HS-5 (cell line): ENCODE measurements at places on chromosomes 2 and 18.

DNA sequence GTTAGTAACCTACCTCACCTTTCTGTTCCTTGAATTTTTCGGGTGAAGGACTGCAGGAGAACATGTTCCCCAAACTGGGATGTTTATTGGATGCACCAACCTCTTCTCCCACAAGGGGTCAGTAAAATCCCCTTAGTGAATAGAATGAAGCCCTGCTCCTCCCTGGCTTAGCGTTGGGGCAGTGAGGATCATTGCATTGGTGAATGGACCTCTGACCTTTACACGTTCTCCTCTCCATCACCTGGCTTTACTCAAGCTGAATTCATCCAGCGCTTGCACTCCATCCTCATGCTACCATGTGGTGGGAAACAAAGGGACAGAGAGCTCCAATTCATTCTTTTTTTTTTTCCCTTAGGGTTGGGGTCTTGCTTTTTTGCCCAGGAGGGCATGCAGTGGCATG, 157.2 kb downstream of the MIB1 start:
- peak; percentile 4 for DNase-seq

DNA sequence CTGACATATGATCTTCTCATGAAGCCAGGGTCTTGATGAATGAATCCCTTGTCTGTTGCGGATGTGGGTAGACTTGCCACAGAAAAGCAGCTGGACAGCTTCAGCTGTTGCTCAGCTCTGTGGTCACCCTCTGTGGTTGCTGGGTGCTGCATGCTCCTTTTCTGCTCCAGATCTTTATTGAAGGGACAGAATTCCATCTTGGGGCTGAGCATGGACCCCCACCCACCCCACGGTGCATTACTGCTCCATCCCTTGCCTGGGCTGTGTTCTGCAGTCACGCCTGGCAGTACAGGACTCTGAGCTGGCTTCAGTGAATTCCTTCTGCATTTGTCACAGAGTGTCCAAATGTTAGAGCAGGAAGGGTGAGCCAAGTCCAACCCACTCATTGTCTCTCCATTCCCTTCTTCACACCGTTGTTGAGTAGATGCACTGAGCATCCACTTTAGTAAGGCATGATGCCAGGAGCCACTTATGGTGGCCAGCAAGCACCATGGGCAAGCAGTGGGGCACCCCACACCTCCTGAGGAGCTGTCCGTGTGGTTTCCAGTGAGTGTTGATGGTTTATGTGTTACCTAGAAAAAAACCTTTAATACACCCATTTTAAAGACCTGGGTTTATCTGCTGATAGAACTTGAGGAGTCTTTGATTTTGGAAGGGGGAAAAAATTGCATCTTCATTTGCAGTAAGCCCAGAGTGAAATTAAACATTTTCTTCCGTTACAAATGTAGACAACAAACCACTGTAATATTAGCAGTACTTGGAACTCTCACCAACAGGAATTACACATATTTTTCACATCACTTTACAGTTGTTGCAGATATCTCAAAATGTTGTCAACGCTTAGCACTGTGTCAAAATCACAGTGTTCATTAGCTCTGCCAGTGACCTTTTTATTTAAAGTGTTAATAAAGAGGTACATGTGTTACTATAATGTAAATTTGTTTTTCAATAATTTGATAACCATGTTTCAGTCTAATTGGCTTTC, 14.7 kb upstream of the ITGB6 start:
- peak; percentile 79 for DNase-seq

- DNase-seq: no peak
Measured at GRCh38 chr2:11438555-11439080, 27.3 kb downstream of the E2F6 start.

DNA sequence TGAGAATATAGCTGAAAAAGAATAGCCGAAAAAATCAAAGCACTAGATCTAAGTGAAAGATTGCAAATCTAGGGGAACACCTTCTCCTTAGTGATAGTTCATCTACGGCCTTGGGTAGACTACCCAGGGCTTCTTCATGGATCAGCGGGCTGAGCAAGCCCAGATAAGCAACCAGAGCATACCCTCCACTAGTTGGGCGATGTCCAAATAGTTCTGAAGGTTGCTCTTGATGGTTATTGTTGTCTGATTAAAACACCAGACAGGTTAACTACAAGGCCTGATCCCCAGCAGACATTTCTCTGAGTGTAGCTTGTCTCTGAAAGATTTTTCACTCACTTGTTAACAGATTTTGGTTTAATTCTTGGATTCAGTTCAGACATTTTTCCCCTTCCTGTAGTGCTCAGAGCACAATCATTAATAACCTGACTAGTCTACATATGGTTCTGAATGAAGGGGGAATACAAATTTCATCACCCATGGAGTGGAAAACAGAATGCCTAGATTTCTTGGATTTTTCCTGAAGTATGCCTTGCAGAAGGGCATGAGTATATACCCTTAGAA, 99.6 kb downstream of the BABAM2 start:
- no peak for DNase-seq

GRCh38 chr2:119134775-119135174, 23.8 kb downstream of the C1QL2 start:
- no peak for DNase-seq

DNA sequence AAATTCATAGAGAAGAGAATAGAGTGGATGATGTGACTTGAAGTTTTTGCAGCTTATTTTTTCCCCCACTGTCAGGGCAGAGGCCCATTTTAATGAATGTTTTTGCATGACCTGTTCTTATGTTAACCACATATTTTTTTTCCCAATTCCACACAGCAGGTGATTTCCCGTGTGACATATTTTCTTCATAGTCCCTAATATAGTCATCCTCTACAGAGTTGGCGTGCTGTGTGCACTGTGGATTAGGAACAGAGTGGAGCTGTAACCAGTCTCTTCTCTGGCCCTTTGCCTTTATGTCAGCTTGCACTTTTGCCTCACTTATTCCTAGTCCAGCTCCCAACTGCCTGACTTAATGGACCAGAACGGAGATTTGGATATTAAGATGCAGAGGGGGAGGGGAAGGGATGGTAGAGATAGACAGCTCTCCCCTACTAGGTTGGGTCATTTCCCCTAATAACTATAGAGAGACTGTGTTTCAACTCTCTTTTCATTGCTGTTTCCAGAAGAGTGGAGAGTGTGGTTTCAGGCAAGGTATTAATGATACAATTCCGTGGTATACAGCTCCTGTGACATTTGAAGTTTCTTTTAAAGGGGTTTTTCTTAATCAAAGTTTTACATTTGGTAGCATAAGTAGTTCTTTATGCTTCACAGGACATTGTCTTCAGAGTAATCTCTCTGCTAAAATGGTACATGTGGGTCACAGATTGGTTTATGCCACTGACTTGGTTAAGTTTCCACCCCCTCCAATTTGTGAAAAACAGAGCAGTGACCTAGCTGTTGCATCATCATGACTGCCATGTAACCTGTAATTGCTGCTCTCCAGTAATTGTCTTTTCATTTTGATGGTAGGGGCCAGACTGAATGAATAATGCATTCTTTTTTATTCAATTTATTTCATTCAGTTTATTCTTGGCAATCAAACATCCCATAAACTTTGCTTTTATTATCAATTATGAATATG, 161.3 kb downstream of the HAUS1 start:
- no peak for DNase-seq

- no peak for DNase-seq
Measured at GRCh38 chr2:232434091-232434490, 21.9 kb upstream of the ALPI start.

DNA sequence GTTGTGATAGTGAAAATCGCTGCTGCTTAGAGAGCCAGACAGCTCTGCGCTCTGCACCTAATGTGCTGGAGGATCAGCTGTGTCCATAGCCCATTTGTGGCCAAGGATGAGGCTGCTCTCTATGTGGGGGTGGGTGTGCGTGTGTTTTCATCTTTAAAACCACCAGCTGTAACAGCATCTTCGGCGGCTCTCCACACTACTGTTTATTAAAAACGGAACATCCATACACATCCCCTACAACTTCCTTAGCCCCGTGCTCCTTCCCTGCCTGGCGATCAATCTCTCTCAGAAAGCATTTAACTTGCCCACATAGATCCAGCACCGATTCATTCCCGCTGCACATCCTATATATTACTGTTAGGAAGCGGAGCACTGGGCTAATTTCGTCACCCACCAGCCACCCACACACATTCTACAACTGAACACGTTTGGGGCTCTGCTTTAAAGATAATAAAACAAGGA, 1.6 kb downstream of the CELF4 start:
- DNase-seq: no peak

DNA sequence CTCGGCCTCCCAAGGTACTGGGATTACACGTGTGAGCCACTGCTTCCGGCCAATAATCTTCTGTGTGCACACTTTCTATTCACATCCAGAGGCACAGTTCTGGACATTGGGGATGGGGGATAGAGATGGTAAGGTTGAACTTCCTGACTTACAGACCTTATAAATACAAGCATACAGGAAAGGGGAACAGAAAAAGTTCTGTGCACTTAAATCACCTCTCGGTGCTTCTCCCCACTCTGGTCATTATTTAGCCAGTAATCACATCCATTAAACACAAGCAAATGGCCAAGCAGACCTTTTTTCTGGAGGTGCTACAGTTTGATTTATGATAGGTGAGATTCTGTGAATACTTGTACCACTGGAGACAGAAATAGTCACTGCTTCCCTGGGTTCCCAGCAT, 110.6 kb downstream of the CRIM1 start:
- no peak for DNase-seq

- no peak for DNase-seq
Measured at GRCh38 chr2:232609607-232610006, 23.8 kb upstream of the EFHD1 start.

GRCh38 chr2:52698408-52698807, 1069.2 kb upstream of the CHAC2 start:
- no peak for DNase-seq
